Fibroblast of lung (primary cell): ENCODE measurements at places on chromosomes 11 and 22.

DNA sequence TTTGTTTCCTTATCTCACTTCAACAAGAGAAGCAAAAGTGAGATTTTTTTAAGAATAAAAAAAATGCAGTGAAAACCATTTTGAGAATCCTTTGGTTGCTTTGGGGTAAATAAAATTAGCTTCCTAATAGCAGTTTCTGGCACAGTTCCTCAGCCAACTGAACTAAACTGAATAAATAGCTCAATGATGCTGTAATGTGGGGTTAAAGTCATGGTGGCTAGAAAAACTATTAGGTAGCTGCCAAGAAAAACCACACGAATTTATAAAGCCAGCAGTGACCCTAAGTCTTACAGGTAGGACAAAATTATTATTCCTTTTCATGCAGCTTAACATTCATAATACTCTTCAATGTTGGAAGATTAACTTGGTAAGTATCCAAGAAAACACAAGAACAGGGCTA is 142.4 kb downstream of the APIP start:
- no peak overlapping the region for H3K4me3 ChIP-seq
- no peaks in the 10 kb centered on the region for H3K27me3 ChIP-seq
- no peaks in the 10 kb centered on the region for H3K4me1 ChIP-seq

DNA sequence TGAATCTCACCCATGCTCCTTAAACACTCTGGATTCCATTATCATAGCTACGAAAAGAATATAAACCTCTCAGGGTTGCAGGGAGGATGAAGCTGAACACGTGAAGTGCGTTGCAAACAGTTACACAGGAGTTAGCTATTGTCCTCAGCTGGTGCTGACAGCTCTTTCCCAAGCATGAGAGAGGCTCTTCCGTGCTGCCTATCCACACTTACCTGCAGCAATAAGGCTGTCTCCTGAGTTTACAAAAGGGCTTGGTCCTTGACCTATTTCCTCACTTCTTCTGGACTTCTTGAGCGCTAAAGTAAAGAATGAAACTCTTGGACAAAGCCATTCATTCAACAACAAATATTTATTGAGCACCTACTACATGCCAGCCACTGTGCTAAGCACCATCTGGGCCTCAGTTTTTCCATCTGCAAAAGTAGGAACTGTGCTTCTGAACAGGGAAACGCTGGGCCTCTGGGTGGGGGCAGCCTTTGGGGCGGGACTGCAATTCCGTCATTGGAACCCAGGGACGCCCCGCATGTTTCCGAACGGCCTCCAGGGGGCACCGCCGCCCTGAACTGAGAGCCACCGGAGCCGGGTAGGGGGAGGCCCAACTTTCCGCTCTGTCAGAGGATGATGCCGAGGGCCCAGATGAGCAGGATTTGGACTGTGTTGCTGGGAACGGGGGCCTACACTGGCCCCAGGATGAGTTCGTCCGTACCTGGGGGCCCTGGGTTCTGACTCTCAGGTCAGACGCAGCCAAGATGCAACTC is 651 bp upstream of the ARL2 start:
- H3K27me3 ChIP-seq: no peaks in the 10 kb centered on the region
- peak overlapping the region; percentile 100 for H3K27ac ChIP-seq
- peaks cover 4% of the 10 kb centered on the region for H3K4me1 ChIP-seq

DNA sequence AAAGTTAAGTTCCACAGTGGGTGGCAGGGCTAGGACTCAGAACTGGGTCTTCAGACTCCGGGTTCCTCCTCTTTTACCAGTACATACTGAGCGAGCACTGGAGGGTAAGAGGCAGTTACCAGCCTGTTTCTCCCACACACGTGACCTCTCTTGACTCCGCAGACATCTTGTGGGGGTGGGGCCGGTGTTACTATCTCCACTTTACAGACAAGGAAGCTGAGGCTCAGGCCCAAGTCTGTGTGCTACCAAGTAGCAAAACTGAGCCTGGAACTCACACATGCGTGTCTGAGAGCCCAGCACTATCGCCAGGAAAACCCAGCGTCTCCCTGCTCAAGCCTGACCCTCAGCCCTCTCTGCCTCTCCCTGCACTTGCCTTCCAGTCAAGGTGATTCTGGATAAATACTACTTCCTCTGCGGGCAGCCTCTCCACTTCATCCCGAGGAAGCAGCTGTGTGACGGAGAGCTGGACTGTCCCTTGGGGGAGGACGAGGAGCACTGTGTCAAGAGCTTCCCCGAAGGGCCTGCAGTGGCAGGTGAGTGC is 16.0 kb upstream of the SMIM35 start:
- H3K4me3 ChIP-seq: no peak overlapping the region
- no peaks in the 10 kb centered on the region for H3K4me1 ChIP-seq
- H3K27me3 ChIP-seq: no peaks in the 10 kb centered on the region
- H3K27ac ChIP-seq: no peak overlapping the region
- no peaks in the 10 kb centered on the region for H3K36me3 ChIP-seq

DNA sequence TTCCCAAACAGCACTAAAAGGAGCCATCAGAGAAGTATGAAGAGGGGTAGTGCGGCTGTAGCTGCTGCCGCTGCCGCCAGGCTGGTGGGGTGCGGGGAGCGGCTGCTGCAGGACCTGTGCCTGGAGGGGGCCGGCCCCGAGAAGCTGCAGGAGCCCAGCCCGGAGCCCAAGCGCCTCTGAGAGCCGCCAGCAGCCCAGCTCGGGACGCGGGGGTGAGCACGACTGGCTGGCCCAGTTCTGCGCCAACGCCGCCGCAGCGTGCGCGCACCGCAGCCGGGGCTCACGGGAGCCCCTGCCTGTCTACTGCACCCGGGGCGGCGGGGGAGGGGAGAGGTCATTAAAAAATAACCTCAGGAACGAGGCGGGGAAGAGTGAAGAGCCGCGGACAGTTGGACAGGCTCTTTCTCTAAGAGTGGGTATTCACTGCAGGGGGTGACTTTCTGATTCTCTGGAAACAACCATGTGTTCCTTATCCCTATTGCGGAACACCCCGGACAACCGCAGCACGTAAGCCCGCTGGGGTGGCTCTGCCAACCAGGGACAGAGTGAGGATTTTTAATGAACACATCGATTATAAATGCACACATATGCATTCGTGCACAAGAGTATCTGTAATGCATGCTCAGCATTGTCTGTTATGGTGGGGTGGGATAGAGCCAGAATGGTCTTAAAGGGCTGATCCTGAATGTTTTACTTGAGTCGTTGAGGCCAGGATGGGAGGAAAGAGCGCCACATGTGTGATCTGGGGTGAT is 453 bp downstream of the GAS2 start:
- H3K4me1 ChIP-seq: no peaks in the 10 kb centered on the region
- H3K36me3 ChIP-seq: no peaks in the 10 kb centered on the region
- DNase-seq: peak; percentile 17
- H3K27me3 ChIP-seq: peaks cover 5% of the 10 kb centered on the region

- H3K27ac ChIP-seq: no peak overlapping the region
- H3K4me1 ChIP-seq: peaks cover 2% of the 10 kb centered on the region
- DNase-seq: no peak
- H3K4me3 ChIP-seq: no peak overlapping the region
- H3K27me3 ChIP-seq: no peaks in the 10 kb centered on the region
- H3K36me3 ChIP-seq: no peaks in the 10 kb centered on the region
Measured at GRCh38 chr11:15941206-15941770, 415.1 kb downstream of the SOX6 start.

GRCh38 chr11:11148596-11148995 is 204.5 kb downstream of the CSNK2A3 start:
- no peaks in the 10 kb centered on the region for H3K36me3 ChIP-seq
- no peak overlapping the region for H3K4me3 ChIP-seq
- no peak for DNase-seq
- peaks cover 2% of the 10 kb centered on the region for H3K4me1 ChIP-seq
- H3K27ac ChIP-seq: no peak overlapping the region

- DNase-seq: no peak
- H3K4me1 ChIP-seq: no peaks in the 10 kb centered on the region
- H3K27me3 ChIP-seq: no peaks in the 10 kb centered on the region
- no peaks in the 10 kb centered on the region for H3K36me3 ChIP-seq
- H3K4me3 ChIP-seq: no peak overlapping the region
Measured at GRCh38 chr11:80280737-80281136, 839.9 kb upstream of the TENM4 start.

GRCh38 chr11:76313913-76314740 is 66.8 kb downstream of the THAP12 start:
- H3K36me3 ChIP-seq: no peaks in the 10 kb centered on the region
- H3K4me1 ChIP-seq: no peaks in the 10 kb centered on the region
- peak; percentile 14 for DNase-seq

GRCh38 chr11:131385763-131386390 is 15.5 kb downstream of the NTM start:
- H3K4me1 ChIP-seq: no peaks in the 10 kb centered on the region
- no peaks in the 10 kb centered on the region for H3K36me3 ChIP-seq
- no peaks in the 10 kb centered on the region for H3K27me3 ChIP-seq
- no peak overlapping the region for H3K4me3 ChIP-seq

DNA sequence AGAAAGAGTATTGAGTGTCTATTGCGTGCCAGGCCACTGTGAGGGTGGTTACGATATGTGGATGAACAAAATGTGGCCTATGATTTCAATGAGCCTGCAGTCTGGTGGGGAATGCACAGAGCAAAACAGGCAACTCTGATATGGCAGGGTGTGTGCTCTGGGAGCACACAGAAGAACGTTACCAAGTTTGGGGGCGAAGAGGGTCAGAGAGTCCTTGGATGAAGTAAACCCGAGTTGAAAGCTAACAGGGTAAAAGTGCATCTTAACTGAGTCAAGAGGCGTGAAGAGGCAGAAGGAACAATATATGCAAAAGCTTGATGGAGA is 258 bp downstream of the CFAP68 start:
- H3K36me3 ChIP-seq: no peaks in the 10 kb centered on the region
- no peak for DNase-seq
- no peaks in the 10 kb centered on the region for H3K27me3 ChIP-seq
- peak overlapping the region; percentile 94 for H3K4me3 ChIP-seq

- no peak for DNase-seq
- H3K4me1 ChIP-seq: no peaks in the 10 kb centered on the region
- H3K27ac ChIP-seq: no peak overlapping the region
- H3K27me3 ChIP-seq: no peaks in the 10 kb centered on the region
- no peak overlapping the region for H3K4me3 ChIP-seq
Measured at GRCh38 chr22:33315954-33316353, 257.8 kb upstream of the SYN3 start.

DNA sequence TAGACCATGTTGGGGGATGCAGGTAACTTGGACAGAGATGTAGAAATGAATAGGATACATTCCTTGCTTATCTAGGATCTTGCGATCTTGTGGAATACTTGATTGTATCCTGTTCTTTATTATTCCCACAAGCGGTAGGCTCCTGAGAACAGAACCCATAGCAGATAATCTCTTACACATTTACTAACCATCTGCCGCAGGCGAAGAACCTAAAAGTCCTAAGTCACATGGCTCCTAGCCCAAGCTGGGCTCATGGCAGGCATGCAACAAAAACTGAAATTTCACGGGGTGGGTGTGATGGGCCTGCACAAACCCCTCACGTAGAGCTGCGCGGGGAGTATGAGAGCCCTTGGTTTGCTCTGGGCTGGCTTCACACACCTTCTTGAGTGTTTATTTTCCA is 177.4 kb upstream of the NECTIN1 start:
- H3K36me3 ChIP-seq: no peaks in the 10 kb centered on the region
- H3K27me3 ChIP-seq: no peaks in the 10 kb centered on the region
- no peaks in the 10 kb centered on the region for H3K4me1 ChIP-seq
- no peak overlapping the region for H3K27ac ChIP-seq

- H3K4me3 ChIP-seq: no peak overlapping the region
- H3K27me3 ChIP-seq: no peaks in the 10 kb centered on the region
- no peak for DNase-seq
- H3K27ac ChIP-seq: no peak overlapping the region
Measured at GRCh38 chr11:69303427-69303826, 9.5 kb downstream of the MYEOV start.

GRCh38 chr11:27926981-27927481 is 180.9 kb downstream of the KIF18A start:
- H3K4me1 ChIP-seq: no peaks in the 10 kb centered on the region
- H3K27me3 ChIP-seq: no peaks in the 10 kb centered on the region
- no peak overlapping the region for H3K27ac ChIP-seq
- peak; percentile 78 for DNase-seq

GRCh38 chr22:26226538-26227297 is 57.5 kb downstream of the SEZ6L start:
- H3K4me3 ChIP-seq: no peak overlapping the region
- no peak for DNase-seq
- H3K36me3 ChIP-seq: no peaks in the 10 kb centered on the region
- no peaks in the 10 kb centered on the region for H3K4me1 ChIP-seq

DNA sequence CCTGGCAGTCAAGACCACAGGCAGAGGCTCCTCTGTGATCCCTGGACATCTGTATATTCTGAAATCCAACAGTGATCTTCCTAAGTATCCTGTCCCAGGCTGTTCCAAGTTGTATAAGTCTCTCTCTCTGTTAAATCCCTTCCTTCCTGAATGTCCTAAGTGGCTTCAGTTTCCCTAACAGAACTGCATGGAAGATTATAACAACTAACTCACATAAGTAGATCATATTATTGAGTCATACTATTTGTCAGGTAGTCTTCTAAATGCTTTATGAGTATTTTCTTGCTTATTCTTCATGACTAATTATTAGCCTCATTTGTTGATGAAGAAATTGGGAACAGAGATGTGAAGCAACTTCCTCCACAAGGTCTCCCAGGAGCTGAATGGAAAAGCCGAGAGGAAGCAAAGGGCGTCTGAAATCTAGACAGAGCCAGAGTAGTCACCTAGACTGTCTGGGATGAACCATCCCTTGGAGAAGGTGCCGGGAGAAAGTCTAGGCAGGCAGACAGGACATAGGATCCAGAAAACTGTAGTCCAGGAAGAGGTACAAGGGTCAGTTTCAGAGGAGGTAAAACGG is 93.2 kb upstream of the FAT3 start:
- H3K36me3 ChIP-seq: no peaks in the 10 kb centered on the region
- H3K4me1 ChIP-seq: peaks cover 3% of the 10 kb centered on the region
- H3K4me3 ChIP-seq: no peak overlapping the region
- no peaks in the 10 kb centered on the region for H3K27me3 ChIP-seq

DNA sequence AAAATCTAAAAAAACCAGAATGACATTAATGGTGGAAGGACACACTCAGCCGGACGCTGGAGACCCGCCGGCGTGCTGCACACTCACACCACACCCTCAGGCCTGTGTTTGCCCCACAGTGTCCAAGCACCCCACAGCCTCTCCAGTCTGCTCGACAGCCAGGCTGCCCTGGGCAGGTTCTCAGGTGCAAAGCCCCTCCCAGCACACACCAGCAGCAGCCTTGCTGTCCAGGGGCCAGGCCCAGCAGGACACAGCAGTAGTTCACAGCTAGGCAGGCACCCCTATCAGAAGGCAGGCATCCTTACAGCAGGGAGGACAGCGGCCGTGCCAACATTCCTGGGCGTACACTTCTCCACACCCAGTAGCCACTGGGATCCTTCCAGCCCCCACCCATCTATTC is 1.7 kb upstream of the SLC25A1 start:
- peaks cover 10% of the 10 kb centered on the region for H3K36me3 ChIP-seq
- no peak for DNase-seq
- no peaks in the 10 kb centered on the region for H3K27me3 ChIP-seq
- no peak overlapping the region for H3K4me3 ChIP-seq
- H3K4me1 ChIP-seq: peaks cover 14% of the 10 kb centered on the region
